ENCODE measurements at places on chromosomes 6 and 20.

DNA sequence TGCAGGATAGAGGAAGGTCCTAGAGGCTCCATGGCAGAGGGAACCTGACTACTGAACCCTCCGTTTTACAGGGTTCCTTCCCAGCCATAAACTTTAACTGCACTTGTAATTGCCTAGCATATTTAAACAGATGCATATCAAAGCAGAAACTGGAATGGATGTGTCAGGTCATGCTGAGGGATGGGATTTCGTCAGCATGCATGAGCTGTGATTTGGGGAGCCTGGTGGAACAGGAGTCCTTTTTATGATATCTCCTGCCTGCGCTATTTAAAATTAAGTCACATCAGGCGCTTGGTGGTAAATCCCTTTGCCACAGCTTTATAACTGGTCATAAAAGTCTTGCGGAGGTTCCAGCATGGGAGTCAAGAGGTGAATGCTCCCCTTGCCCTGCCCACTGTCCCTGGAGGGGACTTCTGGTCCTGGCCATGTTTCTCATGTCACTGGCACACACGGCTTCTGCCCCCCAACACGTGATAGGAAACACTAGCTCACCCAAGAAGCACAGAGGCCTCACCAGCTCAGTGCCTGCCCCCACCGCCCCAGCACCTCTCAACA is 26.0 kb upstream of the PCMTD2 start:
- no peak for DNase-seq

DNA sequence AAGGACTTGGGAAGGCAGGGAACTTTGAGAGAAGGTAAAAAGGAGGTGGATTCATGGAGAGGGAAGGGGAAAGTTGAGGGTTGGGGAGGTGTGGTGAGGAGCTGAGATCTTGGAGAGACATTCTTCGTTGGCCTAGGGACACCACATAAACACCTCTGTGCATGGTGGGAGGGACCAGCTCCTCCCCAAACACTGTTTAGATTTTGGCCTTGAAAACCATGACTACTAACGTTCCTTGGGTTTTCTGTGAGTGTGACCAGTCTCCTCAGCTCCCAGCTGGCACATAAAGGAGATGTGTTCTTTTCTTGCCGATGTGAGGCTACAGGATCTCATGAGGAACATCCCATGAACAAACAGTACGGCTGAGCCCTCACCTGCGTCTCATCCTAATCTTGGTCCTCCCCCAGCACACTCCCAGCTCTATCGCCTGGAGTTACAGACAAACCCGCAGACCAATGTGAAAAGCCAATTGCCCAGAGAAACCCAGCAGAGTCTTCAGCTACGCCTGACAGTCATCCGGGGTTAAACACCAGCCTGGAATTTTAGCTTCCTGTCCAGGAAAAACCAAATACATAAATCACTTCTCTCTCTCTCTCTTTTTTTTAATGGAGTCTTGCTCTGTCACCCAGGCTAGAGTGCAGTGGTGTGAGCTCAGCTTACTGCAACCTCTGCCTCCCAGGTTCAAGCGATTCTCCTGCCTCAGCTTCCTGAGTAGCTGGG is 22.0 kb upstream of the DDR1 start:
- no peak for DNase-seq

DNA sequence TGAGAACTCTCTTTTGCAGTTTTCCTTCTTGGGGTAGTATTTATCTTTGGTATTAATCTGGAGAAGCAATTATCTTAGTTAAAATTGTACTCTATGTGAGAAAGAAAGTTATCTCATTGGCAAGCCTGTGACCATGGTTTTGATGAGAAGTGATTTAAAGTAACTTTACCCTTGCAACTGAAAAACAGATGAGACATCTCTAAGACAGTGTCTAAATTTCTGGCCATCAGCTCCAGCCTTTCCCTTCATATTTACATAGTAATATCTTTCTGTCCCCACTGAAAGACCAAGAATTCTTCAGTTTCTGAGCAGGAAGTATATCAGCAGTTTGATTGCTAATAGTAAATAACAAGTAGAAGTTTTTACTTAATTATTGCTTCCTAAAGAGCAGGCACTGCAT is 386.1 kb upstream of the SYNCRIP start:
- DNase-seq: no peak

- DNase-seq: no peak
Observed at GRCh38 chr20:10558635-10559187, 115.1 kb downstream of the JAG1 start.

DNA sequence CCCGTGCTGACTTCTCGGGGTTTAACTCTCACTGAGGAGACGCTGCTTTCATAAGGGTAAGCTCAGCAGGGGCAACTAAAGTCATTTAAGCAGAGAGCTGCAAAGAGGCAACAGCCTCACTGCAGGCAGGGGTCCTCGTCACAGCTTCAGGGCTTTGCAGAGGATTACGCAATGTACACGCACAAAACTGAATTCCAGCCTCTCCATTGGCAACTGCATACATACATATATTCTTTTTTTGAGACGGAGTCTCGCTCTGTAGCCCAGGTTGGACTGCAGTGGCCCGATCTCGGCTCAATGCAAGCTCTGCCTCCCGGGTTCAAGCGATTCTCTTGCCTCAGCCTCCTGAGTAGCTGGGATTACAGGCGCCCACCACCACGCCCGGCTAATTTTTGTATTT is 2.4 kb downstream of the GMEB2 start:
- no peak for DNase-seq
